NCI-H460 (cell line): ENCODE measurements at places on chromosomes 4 and X. TPM values are rescaled to one million over a fixed set of nuclear protein-coding genes. Genes with fewer than 3 reads are reported as not detected.

- no peak for DNase-seq
Observed at GRCh38 chr4:71711044-71711984, 72.6 kb downstream of the GC start.

DNA sequence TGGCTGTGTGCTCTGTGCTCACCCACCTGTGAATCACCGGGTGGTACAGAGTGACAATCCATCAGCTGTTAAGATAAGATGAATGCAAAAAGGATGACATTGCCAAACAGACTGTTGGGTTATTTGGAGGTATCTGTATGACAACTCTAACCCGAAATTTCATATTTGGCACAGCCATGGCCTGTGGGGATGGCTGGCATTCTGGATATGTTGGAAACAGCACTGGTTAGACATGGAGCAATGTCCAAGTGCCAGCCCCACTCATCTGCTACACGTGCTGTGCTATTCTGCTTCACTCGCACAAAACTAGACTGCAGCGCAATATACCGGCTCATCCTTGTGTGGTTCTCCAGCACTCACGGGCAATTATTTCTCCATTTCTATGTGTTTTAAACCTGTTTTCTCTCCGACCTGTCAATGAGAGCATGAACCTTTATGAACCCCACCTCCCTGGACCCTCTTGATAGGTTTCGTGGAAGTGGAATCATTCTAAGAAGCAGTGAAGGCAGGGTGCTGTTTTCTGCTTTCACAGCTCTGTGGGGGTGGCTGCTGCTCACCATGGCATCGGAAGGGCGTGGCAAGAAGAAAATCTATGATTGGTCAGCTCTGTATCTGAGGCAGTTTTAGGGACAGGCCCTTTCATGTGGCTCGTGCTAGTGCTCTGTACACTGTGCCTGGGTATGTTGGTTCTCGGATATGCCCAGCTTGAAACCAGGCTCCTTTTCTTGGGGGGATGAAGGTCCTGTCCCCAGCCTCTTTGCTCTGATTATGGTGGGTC, 94.9 kb downstream of the ENPP6 start:
- DNase-seq = no peak

SLC25A6 gene
- total RNA-seq = 553 and 588 TPM in 2 replicates

GRCh38 chrX:56882581-56882980, 112.8 kb downstream of the SPIN3 start:
- no peak for DNase-seq

GPR143 gene
- not detected in 2 replicates for total RNA-seq

DNA sequence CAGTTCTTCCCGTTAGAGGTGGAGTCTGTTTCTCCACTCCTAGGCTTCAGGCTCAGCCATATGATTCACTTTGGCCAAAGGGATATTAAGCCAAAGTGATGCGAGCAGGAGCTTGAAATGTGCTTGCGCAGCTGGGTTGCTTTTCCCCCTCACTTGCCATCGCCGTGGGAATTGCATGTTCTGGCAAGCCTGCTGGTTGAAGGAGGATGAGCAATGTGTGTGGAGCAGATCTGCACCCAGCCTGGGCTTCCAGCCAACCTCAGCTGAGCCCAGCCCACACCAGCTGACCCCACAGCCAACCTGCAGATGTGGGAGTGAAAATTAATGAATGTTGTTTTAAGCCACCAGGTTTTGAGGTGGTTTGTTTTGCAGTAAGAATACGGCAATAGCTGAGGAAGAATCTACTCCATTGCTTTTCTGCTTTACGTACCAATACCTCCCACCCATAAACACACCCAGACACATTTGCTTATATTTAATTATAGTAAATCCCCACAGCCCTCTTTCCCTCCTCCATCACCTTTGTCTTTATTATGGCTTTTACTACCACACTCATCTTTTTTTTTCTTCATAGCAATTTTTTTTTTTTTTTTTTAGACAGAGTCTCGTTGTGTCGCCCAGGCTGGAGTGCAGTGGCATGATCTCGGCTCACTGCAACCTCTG, 132.8 kb upstream of the FUNDC1 start:
- DNase-seq = peak; percentile 1

- DNase-seq = no peak
Observed at GRCh38 chr4:13706716-13707115, 79.2 kb upstream of the BOD1L1 start.

CLTRN gene
- total RNA-seq = 6.6 and 7.7 TPM in 2 replicates

SPANXB1 gene
- not detected in 2 replicates for total RNA-seq

SRPX gene
- total RNA-seq = 78.0 and 85.8 TPM in 2 replicates

- no peak for DNase-seq
Observed at GRCh38 chrX:18668071-18668835, 3.7 kb downstream of the RS1 start.

- no peak for DNase-seq
Observed at GRCh38 chrX:118315529-118315928, 30.4 kb upstream of the WDR44 start.

TEX13C gene
- total RNA-seq = not detected in 2 replicates

GRCh38 chr4:176277162-176277904, 8.3 kb upstream of the ASB5 start:
- peak; percentile 32 for DNase-seq

DNA sequence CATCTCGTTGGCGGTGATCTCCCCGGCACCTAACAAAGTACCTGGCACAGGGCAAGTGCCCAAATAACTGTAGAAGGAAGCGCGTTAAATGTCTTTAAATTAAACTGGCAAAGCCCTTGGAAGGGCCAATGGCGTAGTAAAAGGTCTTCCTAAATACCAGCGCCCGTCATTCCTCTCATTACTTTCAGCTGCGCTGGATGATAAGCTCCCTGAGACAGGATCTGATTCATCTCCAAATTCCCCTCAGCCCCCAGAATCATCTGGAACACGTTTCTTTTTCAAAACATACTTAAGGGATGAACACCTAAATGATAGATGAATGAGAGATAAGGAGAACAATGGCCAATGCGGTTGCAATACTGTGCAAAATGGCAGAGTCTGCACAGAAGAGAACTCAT, 95.1 kb downstream of the AFAP1 start:
- DNase-seq = no peak

GRCh38 chr4:53348046-53348445, 17.8 kb downstream of the SCFD2 start:
- DNase-seq = no peak

RGN gene
- not detected in 2 replicates for total RNA-seq

GRCh38 chrX:63718010-63718694, 66.9 kb downstream of the ARHGEF9 start:
- DNase-seq = no peak

DNA sequence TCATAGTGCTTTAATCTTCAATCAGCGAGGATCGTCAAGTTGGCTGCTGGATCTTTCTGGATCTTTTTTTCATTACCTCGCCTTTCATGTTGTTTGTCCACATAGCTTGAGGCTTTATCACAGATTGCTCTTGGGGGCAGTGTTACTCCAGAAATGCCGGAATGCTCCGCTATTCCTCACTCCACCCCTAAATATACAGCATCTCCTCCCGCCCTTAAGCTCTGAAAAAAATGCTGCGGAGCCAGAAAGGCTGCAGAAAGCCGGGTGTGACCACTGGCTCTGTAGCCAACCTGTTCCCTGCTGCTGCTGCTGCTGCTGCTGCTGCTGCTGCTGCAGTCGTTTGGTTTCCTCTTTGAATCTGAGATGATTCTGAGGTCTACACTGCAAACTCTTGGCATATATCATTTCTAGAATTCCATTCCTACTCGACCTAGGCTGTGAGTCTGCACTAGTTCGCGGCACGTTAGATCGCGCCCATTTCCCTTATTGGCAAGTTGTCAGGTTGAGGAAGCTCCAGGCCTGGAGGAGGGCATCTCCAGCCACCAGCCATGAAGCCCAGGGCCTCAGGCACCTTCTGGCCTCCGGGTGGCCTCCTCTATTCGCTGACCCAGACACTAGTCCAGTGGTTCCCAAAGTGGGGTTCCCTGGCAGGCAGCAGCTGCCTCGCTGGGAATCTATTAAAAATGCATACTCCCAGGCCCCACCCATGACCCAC, 34.2 kb downstream of the WDR13 start:
- DNase-seq = peak; percentile 91

DNA sequence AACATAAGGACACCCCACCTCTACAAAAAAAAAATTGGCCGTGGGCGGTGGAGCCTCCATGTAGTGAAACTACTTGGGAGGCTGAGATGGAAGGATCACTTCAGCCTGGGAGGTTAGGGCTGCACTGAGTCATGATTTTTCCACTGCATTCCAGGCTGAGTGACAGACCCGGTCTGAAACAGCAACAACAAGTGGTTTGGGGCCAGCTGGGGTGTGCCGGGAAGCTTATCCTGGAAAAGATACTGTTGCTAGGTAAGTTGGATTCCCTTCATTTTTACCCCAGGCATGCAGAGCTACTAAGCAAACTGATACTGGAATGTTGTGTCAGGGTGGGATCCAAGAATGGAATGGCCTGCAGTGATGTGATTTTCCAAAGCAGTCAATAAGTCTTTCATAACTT, 57.0 kb downstream of the XAGE2 start:
- DNase-seq = no peak

DNA sequence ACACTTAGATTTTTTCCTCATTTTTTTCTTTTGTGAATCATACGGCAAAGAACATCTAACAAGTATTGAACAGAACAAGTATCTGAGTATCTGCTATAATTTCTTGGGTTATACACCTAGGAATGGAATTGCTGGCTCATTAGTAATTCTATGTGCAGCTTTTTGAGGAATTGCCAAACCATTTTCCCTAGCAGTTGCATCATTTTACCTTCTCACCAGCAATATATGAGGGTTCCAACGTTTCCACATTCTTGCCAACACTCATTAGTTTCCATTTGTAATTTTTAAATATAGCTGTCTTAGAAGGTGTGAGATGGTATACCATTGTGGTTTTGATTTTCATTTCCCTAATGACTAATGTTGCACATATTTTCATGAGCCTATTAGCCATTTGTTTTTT, 41.1 kb upstream of the DCAF8L1 start:
- no peak for DNase-seq

DNA sequence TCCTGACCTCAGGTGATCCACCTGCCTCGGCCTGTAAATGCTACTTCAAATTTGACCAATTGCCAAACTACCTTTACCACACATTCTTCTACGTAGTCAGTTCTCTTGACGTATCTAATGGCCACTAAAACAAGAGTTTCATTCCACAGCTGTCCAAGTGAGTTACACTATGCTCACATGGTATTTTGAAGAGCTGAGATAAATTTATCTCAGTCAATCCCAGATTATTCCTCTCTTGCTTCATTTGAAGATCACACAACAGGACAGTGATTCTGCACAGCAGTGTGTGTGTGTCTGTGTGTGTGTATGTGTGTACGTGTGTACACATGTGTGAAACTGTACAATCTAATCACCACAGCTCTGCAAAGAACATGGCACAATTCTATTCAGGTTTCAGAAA, 133.4 kb downstream of the APBB2 start:
- DNase-seq = no peak

GRCh38 chr4:116387937-116388474, 697.4 kb downstream of the TRAM1L1 start:
- no peak for DNase-seq

PCDH19 gene
- total RNA-seq = 0.05 and 0.06 TPM in 2 replicates

DNA sequence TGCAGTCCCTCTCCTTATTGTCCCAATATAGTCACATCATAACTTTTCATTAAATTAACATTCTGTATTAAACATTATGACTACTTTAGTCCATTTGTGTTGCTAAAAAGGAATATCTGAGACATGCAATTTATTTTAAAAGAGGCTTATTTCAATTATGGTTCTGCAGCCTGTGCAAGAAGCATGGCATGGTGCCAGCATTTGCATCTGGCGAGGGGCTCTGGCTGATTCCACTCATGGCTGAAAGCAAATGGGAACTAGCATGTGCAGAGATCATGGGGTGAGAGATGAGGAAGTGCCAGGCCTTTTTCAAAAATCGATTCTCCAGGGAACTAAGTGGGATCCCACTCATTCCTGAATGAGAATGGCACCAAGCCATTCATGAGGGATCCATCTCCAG, 476.3 kb upstream of the RPS6KA3 start:
- no peak for DNase-seq
